A549 treated with dexamethasone at 1 μM for 4 hours (cell line): ENCODE measurements at places on chromosomes 3 and 15. TPM values are rescaled to one million over a fixed set of nuclear protein-coding genes. Genes with fewer than 3 reads are reported as not detected.

Gene P2RY13
- total RNA-seq, result not detected in 5 replicates

Gene BNC1
- total RNA-seq, result 0.72 to 0.98 TPM (median 0.92 TPM) in 5 replicates

Gene CLSTN2
- total RNA-seq, result 0.02 to 0.07 TPM (median 0.06 TPM) in 5 replicates

Gene MYO5C
- total RNA-seq, result 4.4 to 7.6 TPM (median 7.3 TPM) in 5 replicates

Gene CD96
- total RNA-seq, result not detected in 5 replicates

Gene GOLGA8T
- 1.1 to 1.9 TPM (median 1.6 TPM) in 5 replicates for total RNA-seq

Gene PLAAT1
- 0.09 to 0.16 TPM in 2 of 5 replicates, not detected in the others for total RNA-seq

Gene GPR160
- 0.90 to 1.8 TPM (median 1.7 TPM) in 5 replicates for total RNA-seq

Gene UROC1
- not detected in 5 replicates for total RNA-seq

Gene DOCK3
- 0.28 to 0.43 TPM (median 0.35 TPM) in 5 replicates for total RNA-seq

Gene CPEB1
- 2.0 to 4.0 TPM (median 3.3 TPM) in 5 replicates for total RNA-seq

Gene PLA2G4F
- total RNA-seq, result 0.03 to 0.06 TPM in 2 of 5 replicates, not detected in the others

Gene SLC28A2
- not detected in 5 replicates for total RNA-seq

Gene RTP4
- total RNA-seq, result not detected in 5 replicates

Gene CHRNA7
- 3.2 to 4.8 TPM (median 4.0 TPM) in 5 replicates for total RNA-seq

Gene STAC
- 1.7 to 2.3 TPM (median 2.1 TPM) in 5 replicates for total RNA-seq

Gene HRG
- not detected in 5 replicates for total RNA-seq

Gene NAA80
- total RNA-seq, result 4.3 to 7.9 TPM (median 6.4 TPM) in 5 replicates

Gene WDR5B
- 2.4 to 3.6 TPM (median 3.1 TPM) in 5 replicates for total RNA-seq

Gene SCN5A
- total RNA-seq, result 0.40 to 0.86 TPM (median 0.62 TPM) in 5 replicates

Gene GOLGA6L4
- 0.39 to 1.4 TPM (median 1.2 TPM) in 5 replicates for total RNA-seq

Gene GOLGA8S
- total RNA-seq, result 0.09 to 0.18 TPM (median 0.11 TPM) in 5 replicates

Gene FETUB
- total RNA-seq, result 0.13 to 0.38 TPM (median 0.23 TPM) in 5 replicates

Gene GOLGA8J
- not detected in 5 replicates for total RNA-seq

Gene KCNMB2
- total RNA-seq, result not detected in 5 replicates

Gene CDHR4
- 0.15 to 0.26 TPM (median 0.24 TPM) in 5 replicates for total RNA-seq

Gene LYZL4
- not detected in 5 replicates for total RNA-seq

Gene BTLA
- 0.14 TPM in 1 of 5 replicates, not detected in the others for total RNA-seq

Gene CFAP161
- total RNA-seq, result not detected in 5 replicates

Gene RARB
- total RNA-seq, result 6.8 to 16.5 TPM (median 11.8 TPM) in 5 replicates
